Activated T-helper 1 cell treated with anti-CD3 and anti-CD28 coated beads, Interleukin-2, amount 50 U/mL, for 16 hours (primary cell): ENCODE measurements at places on chromosomes 1 and 21.
A peak's percentile ranks its signal among the peaks of the same experiment; 100 is the strongest.

DNA sequence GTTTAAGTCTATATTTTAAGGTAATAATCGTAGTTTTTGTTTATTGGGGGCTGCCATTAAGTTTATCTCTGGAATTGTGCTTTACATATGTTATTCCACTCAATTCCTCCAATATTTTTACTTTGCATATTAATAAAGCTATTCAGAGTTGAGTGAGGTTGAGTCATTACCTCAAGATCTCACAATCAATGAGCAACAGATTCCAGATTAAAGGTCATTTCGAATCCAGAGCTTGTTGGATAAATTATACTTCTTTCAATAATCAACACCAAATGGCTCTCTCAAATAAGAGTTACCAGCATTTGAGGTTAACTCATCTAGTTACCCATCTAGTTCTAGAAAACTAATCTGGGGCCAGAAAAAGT, 16.7 kb downstream of the RGS4 start:
- DNase-seq: no peak

GRCh38 chr1:216881695-216882094, 158.5 kb upstream of the ESRRG start:
- no peak for DNase-seq

DNA sequence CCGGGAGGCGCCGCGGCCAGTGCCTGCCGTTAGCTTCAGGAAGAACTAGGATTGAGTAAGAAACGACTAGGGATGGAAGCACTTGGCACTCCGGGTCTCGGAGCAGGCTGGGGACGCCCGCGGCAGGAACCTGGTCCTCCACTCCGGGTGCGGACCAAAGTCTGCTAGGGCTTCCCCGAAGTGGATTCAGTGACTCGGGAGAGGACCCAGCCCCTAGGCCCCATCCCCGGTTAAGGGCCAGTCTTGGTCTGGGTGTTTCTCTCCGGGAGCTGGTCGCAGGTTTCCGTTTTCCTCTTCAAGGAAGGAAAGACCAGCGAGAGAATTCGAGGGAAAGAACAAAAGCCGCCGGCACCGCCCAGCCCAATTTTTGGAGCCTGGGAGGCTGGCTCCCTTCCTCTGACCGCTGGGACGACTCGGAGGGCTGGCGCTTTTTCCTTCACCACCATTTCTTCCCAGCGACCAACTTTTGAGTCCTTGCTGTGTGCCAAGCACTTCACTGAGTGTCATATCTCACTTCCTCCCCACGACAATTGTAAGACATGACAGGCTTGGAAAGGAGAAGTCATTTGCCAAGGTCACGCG, 16.8 kb upstream of the STMN1 start:
- no peak for DNase-seq

DNA sequence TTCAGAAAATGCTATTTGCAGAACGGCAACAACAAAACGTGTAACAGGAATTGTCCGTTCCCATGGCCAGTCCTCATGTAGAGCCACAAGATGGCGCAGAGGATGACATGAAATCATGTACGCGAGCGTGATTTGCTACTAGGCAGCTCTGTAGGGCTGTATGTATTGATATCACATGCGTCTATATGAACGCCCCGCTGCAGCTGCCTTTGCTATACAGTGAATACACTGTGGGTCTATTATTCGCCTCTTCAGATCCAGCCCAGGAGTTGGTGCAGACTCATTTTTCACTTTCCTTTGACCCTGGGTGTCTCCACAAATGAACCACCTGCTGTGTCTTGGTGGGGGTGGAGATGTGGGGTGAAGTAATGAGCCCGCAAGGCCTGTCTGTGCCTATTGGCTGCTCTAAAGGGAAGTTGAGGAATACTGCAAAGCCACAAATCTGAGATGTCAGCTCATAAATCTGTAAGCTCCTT, 361.5 kb downstream of the KIF26B start:
- DNase-seq: no peak

GRCh38 chr1:181660621-181661020, 177.3 kb downstream of the CACNA1E start:
- no peak for DNase-seq

DNA sequence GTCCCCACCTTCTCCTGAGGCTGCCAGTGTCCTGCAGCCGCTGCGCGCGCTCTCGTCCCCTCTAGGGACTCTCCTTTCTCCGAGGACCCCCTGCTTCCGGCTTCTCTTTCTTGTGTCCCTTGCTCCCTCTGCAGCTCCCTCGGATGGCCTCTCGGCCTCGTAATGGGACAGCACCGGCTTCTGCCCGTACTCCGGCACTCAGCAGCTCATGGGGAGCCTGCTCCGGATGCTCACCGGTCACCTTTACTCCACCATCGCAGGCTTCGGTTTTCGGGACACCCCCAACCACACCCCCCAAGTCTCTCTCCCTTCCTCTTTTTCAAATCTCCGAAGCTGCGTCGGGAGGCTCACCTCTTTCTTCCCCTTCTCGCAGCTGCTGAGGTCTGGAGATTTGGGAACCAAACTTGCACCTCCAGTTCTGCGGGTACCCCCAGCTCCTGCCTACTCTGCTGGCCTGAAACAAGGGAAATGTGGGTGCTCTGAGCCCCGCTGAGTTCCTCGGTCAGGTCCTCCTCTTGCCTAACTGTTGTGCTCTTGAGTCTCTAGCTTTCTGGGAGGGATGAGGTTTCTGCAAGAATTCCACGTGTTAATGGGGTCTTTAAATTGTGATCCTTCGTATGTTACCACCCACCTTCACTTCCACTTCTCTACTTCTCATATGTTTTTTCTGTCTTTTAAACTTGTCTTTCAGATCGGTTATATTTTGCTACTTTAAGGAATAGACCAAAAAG, 930 bp downstream of the CDC14A start:
- peak; percentile 21 for DNase-seq

DNA sequence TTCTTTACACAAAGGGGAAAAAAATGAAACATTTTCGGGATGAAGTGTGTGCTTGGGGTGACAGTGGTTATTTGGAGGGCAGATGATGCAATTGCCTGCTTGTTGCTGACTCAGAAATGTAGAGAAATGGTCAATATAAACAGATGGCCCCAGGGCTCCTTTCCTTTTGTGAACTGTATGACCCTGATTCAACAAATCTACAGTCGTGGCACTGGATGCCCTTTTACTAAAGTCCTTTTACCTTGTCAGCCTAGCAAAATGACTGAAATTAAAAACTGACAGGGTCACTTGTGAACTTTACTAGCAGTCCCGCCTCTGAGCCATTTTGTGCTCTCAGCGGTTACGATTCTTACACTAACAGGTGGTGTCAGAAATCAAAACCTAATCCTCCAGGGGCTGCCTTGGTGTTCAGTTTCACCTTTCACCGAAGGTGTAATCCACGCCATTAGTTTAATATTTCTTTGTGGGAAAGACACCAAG, 49.8 kb downstream of the GREM2 start:
- DNase-seq: no peak

- no peak for DNase-seq
Observed at GRCh38 chr1:48214820-48215219, 7.7 kb upstream of the SLC5A9 start.

DNA sequence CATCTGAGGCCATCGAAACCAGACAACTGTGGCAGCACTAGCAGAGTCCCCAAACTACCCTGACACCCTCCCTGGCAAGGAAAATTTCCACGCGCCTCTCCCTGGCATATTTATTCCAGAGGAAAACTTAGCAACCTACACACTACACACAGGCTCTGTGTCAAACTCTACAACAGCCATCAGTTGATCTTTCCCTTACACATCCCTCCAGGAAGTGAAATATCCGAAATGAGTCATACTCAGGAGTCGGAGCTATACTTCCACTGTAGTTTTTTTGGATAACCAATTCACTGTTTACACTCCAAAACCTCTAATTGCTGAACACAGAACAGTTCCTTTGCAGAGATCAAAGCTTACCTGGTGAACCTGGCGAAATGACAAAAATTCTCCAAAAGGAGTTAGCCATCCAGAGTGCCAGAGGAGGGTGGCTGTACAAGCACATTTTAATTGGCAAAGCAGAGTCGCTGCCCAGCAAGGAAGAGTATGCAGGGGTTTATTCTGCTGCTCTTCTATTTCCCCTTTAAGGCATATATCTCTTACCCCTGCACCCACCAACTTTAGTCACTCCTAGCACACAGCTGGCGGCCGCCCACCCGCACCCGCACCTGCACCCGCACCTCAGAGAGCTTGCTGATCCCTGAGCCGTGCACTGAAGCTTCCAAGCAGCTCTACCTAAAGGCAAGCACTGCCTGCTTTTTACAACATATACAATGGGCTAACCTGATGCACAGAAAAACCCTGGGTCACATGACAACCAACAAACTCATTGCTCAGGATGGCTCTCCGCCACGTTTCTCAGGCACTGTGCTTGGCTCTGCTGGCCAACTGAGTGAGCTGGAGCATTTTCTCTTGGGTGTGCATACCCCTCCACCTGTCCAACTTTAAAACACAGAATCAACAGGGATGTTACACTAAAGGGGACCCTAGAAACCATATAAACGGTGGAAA, 54.9 kb downstream of the CAPZB start:
- DNase-seq: no peak

DNA sequence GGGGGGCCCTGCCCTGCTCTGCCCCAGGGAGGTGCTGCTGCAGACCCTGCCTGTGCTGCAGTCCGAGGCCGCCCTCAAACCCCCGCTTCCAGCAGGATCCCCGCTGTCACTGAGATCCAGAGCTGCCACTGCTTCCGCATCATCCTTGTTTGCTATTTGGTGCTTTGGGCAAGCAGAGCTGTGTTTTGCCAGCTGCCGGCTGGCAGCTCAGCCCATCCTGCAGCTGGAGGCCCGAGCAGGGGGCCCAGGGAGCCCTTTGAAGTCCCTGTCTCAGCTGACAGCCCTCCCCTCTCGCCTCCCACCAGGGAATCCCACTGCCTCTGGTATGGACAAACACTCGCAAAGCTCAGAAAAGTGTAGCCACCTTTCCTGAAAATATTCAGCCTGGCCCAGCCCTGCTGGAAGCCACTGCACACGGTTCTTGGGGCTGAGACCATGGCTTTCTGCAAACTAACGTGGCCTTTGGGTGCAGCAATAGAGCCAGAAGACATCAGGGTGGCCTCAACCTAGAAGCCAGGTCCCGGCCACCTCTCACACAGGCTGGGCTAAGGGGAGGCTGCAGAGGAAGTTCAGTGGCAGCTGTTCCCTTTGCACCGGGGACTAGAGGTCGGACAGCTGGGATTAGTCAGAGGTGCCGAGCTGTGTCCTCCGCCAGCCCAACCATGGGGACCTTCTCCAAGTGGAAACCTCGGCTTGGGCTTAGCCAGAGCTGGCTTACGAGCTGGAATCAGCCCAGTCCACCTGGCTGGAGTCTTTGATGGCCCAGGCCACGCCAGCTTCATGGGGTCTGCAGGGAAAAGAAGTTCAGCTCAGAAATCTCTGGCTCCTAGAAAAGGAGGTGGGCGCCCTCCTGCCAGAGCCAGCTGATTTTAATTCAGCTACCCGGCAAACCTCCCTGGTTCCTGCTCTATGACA, 107.1 kb downstream of the SPSB1 start:
- no peak for DNase-seq

DNA sequence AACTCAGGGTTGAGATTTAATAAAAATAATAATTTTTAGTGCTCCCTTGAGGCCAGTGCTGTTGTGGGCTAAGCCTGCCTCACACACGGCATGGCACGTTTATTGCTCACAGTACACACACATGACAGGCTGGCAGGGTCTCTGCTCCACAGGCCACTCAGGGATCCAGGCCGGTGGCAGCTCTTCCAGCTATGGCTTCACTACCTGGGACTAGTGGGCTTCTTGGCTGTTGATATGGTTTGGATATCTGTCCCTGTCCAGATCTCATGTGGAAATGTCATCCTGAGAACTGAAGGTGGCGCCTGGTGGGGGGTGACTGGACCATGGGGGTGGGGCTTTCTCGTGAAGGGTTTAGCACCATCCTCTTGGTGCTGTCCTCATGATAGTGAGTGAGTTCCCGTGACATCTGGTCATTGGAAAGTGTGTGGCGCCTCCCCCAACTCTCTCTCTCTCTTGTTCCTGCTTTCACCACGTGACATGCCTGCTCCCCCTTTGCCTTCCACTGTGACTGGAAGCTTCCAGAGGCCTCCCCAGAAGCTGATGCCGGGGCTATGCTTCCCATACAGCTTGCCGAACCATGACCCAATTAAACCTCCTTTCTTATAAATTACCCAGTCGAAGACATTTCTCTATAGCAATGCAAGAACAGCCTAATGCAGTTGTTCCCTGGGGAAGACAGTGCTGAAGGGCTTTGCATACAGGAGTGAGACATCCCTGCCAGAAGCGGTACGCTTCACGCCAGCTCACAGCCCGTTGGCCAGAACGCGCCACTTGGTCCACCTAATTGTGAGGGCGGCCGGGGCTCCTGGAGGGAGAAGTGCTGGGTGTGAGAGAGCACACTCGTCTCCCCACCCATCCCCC, 226.9 kb upstream of the C1orf174 start:
- DNase-seq: no peak

DNA sequence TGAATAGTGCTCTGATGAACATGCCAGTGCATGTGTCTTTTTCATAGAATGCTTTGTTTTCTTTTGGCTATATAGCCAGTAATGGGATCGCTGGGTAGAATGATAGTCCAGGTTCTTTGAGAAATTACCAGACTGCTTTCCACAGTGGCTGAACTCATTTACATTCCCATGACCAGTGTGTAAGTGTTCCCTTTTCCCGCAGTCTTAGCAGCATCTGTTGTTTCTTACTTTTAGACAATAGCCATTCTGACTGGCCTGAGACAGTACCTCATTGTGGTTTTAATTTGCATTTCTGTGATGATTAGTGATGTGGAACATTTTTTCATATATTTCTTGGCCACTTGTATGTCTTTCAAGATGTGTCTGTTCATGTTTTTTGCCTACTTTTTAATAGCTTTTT, 784.5 kb downstream of the USP25 start:
- DNase-seq: no peak

DNA sequence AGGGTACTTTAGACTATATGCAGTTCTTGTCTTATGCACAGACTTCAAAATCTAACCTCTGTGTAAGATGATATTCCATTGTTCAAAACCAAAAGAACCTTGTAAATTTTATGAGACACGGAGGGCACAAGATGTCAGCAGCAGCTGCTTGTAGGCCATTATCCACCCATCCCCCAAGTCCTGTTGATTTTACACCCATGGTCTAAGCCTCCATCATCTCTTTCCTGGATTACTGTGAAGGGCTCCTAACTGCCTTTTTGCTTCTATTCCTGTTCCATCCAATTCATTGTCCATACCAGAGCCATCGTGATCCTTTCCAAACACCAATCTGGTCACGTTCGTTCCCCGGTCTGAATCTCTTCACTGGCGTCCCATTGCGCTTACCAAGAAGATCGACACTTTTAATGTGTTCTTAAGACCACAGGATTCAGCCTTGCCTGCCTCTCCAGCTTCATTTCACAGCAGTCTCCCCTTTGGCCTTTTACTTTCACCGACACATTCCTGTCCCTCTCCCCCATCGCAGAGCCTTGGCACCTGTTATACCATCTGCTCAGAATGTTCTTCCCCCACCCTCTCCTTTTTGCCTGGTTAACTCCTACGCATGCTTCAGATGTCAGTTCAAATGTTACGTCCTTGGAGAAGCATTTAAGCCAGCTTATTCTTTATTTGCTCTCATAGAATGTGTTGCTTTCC, 107.3 kb upstream of the POU3F1 start:
- DNase-seq: no peak

- DNase-seq: peak; percentile 84
Observed at GRCh38 chr1:219173758-219174459, at the start of gene LYPLAL1. TSS of gene LYPLAL1 (plus strand) at chr1:219173878. CDS start at chr1:219173891, 13 bp downstream.
